ENCODE measurements at places on chromosomes 13 and 19.
A peak's percentile ranks its signal among the peaks of the same experiment; 100 is the strongest.

DNA sequence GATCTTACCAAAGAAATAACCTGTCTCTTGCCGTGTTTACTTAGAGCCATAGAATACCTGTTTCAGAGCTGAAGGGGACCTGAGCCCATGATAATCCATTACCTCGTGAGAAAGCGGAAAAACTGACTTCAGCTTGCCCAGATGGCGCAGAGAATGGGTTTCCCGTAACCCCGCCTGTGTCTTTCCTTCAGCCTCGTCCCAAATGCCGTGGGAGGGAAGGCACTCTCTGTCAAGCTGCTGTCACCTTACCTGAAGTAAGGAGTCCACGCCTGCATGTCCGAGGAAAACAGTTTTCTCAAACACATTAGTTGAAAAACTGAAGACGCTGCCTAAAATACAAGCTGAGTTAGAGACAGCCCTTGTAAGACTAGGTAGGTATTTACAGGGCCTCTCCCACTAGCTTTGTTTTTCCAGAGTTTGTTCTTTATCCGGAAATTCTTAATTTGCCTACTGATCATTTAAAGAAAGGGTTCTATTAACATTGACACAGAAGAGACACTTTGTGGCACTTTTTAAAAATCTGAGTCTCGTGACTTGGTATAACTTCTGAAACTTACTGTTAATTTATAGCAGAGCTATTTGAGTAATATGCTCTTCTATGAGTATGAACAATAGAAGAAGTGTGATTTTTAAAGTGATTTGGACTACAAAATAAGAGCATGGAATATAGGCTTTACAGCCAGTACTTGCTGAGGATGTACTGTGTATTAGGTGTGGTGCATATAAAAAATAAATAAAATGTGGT, 1.3 kb upstream of the INTS6 start:
- peak; percentile 43 for DNase-seq

DNA sequence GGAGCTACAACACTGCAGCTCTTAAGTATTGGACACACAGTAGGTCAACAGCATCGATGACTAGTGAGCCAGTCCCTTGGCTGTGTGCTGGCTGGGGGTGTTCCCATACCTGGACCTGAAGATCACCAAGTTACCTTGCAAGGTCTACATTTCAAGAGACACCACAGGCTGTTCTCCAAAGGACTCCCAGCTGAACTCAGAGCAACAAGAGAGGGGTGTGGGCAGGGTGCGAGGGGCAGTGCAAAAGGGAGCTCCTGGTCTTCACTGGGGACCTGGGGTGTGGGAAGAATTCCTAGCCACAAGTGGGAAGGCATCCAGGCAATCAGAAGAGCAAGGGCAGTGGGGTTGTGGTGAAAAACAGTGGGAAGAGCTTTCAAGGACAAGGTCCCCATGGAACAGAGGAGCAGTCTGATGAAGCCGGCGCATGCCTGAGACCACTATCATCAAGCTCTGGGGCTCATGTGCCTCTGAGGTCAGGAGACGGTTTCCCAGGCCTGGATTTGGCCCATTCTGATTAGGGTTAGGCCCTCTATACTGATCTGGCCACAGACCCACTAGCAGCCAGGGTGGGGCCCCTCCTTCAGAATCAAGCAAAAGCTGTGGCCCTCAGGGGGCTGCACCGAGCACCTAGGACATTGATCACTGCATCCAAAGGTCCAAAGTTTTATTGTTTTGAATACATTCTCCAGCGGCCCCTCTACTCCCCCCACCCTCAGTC, 4.7 kb upstream of the GSK3A start:
- no peak for DNase-seq

DNA sequence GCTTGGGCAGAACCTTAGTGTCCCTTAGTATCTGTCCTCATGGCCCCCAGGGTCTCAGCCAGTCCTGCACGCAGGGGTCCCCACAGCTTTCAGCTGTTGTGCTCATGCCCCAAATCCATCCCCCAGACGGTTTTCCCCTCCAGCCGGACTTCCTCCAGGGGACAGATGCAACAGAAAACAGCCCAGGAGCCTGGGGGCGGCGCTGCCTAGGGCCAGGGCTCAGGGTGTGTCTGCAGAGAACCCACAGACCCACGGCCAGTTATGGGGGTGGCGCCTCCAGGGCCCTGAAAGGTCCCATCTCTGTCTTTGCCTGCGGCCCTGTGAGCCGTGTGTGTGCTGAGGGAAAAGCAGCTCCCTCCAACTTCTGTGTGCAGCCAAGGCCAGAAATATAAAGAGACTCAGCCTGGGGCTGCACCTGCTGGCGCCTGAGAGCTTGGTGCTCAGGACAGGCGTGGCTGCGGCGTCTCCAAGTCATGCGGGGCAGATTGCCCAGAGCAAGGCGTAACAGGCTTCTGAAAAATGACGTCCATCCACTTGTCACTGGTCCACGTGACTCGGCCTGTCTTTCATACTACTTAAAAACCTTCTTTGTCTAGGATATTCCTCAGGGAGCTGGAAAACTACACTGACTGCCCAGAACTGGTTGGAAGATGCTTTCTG, 22.1 kb upstream of the F7 start:
- peak; percentile 7 for DNase-seq

DNA sequence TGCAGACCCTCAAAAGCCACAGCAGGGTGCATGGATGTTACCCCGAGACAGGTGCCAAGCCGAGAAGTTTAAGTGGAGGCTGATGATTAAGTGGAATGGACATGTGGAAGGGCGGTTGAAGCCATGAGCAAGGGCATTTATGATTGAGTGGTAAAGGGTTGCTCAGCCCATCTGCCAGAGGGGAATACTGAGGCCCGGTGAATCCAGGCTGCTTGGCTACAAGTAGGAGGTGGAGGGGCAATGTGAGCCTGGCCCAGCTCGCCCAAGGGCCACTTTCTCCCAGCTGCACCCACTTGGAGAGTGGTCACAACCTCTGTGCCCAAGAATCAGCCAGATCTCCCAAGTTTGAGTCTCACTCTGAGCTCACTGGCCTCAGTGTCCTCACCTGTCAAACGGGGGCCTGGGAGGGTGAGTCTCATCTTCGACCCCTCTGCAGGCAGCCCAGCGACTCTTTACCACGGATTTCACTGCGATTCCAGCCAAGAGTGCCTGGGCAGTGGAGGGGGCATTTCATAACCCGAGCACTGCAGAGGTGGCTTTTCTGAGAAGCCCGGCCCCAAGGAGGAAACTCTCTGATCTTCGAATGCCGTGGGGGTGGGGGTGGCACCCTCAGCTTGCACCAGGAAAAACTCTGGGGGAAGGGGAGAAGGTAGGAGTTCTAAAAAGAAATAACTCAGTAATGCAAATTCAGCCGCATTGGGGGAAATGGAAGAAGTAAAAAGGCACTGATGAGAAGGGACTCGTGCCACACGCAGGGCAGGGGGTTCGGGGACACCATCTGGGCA, 62.9 kb upstream of the KLF2 start:
- DNase-seq: no peak

DNA sequence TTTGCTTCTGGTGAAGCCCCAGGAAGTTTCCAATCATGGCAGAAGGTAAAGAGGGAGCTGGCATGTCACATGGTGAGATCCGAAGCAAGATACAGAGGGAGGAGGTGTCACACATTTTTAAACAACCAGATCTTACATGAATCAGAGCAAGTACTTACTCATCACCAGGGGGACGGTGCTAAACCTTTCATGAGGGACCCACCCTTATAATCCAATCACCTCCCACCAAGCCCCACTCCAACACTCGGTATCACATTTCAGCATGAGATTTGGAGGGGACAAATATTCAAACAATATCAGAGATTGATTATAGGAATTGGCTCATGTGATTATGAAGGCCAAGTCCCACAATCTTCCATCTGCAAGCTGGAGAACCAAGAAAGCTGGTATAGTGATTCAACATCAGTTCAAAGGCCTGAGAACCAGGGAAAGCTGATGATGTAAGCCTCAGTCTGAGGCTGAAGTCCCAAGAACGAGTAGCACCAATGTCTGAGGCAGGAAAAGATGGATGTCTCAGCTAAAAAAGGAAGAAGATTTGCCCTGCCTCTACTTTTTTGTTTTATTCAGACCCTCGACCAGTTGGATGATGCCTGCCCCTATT, 58.6 kb upstream of the WDFY2 start:
- no peak for DNase-seq

- no peak for DNase-seq
Measured at GRCh38 chr13:99663185-99663825, 162.0 kb downstream of the TM9SF2 start.

DNA sequence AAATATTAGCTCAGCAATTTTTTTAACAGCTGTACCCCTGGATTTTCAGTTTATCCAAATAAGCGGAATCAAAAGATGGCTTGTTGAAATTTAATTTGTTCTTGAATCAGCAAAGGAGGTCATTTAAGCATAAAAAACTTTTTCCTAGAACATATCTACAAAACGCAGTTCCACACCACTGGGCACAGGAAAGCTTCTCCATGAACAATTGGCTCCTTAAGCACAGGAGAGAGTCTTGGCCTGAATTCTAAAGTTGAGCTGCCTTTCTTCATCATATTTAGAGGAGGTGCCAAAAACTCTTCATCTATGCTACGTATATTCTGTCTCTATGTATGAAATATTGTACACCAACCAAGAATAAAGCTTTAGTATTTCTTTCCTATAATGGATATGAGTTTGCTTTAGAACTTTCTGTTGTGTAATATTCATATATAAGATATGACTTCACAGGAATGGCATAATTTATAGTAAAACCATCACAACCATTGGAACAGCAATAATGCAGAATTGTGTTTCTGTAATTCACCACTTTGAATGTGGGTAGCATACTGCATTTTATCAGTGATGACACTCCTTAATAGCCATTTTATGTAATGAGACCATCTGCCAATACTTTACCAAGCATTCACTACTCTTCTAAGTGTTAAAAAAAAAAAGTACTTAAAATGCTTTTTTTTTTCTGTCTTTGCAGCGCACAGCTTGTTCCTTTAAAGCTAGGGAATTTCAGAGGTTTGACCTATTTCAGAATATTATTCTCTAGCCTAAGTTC, 263.7 kb downstream of the SLITRK6 start:
- DNase-seq: no peak

DNA sequence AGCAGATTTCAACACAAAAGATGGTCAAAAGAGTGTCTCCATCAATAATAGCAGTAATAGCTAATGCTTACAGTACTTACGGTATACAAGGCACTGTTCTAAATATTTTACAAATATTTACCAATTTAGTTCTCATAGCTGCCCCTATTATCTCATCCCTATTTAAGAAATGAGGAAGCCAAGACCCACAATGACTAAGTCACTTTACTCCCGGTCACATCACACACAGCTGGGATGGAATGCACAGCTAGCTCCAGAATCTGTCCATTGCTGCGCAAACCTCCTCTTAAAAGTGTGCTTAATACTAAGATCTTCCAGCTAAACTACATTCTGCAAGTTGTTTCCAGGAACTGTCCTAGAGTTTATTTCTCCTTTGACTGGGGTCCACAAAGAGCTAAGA, 63.4 kb downstream of the RAP2A start:
- DNase-seq: no peak

GRCh38 chr13:50080203-50080910, 65.1 kb downstream of the KCNRG start:
- no peak for DNase-seq

GRCh38 chr19:5563935-5564612, 3.7 kb downstream of the TINCR start:
- DNase-seq: peak; percentile 52

- peak; percentile 68 for DNase-seq
Measured at GRCh38 chr19:13207846-13208671, 57.8 kb downstream of the IER2 start.

DNA sequence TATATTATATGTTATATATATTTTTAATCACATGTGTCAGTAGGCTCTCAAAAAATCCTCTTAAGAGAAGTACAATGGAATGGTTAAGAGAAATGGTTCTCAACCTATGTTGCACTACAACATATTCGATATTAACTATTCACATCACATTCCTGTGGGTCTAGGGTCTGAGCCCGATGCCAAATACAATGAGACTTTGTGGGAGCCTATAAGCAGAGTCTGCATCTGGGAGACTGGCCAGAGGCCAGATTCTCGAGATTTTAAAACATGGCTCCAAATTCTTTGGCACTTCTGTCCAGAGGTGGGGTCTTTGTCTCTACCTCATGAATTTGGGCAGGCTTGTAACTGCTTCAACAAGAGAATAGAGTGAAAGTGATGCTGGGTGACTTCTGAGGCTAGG, 79.4 kb upstream of the NBEA start:
- no peak for DNase-seq

DNA sequence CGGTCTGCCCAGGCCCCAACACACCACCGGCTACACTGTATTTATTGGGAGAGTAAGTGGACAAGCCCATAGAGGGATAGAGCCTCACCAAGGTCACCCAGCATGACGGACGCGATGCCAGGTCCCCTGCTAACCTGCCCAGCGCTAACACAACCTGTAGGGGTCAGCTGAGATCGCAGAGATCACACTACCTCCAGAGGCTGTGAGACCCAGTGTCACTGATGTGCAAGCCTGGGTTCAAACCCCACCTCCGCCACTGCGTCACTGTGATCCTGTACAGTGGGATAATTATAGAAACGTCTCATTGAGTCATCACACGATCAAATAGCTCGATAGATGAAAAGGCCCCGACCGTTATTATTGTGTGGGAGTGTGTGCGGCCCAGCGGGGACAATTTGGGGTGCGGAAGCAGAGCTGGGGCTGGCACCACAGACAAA, 10.6 kb upstream of the TLE2 start:
- no peak for DNase-seq

GRCh38 chr19:41225238-41226052, 6.4 kb downstream of the AXL start:
- DNase-seq: peak; percentile 92

- peak; percentile 40 for DNase-seq
Measured at GRCh38 chr13:30038884-30039283, 188.5 kb upstream of the UBL3 start.

GRCh38 chr19:34662919-34663318, 14.0 kb downstream of the SCGB2B2 start:
- DNase-seq: no peak

DNA sequence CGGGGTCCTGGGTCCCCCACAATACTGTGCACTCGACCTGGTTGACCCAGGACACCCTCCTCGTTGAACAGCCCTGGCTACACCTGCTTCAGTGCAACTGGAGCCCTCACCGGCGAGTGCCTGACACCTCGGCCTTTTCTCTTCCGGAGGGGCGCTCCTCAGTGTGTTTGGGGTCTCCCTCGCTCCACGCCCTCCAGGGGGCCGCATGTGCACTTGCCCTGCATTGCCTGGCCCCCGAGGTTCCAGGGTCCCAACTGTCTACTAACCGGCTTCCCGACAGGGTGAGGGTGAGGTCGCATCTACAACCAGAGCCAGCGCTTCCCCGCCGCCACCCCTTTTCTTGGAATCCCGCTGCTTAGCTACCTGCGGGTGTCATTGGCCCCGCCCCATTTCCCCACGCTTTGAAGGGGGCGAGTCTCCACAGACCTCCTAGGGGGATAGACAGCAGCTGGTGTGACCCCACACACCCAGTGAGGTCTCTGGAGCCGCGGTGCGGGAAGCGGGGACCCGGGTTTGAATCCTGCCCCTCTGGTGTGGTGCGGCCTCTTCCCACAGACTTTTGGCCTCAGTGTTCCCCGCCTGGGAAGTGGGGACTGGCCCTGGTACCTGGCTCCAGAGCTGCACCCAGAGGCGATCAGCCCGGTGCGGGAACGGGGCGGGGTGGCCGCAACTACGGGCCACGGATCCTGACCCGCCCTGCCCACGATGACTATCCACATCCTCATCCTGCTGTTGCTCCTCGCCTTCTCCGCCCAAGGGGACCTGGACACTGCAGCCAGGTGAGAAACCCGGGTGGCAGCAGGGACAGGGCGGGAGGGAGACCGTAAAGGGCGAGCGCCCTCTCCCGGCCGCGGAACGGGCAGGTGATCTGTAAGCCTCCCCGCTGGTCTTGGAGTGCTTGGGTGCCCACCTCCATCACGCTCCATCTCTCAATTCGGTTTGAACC, at the start of gene ADM5:
ADM5 (plus strand) TSS at position 462 of the 946 bp plus-strand sequence; CDS start at position 706, 244 bp downstream.
- DNase-seq: peak; percentile 22
